Activated CD8-positive, alpha-beta memory T cell treated with anti-CD3 and anti-CD28 coated beads for 1 hour (primary cell): ENCODE measurements at places on chromosomes 3 and 15.

DNA sequence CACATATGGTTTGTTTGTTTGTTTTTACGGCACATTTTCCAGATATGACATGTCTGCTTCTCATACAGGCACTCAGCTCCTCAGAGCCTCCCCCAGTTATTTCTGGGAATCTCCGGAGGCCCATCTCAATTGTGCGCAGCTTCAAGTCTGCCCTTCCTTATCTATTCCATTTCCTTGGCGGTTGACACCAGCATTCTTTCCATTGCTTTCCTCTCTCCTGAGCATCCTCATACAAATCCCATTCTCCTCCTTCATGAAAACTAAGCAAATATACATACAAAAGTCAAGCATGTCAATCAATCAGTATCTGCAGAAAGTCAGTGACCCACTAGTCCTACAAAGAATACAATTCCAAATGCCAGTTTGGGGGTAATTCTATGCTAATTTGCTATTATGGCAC, 166.7 kb downstream of the SQOR start:
- DNase-seq, result no peak

GRCh38 chr3:171620825-171621434, 160.7 kb upstream of the TNIK start:
- DNase-seq, result no peak

DNA sequence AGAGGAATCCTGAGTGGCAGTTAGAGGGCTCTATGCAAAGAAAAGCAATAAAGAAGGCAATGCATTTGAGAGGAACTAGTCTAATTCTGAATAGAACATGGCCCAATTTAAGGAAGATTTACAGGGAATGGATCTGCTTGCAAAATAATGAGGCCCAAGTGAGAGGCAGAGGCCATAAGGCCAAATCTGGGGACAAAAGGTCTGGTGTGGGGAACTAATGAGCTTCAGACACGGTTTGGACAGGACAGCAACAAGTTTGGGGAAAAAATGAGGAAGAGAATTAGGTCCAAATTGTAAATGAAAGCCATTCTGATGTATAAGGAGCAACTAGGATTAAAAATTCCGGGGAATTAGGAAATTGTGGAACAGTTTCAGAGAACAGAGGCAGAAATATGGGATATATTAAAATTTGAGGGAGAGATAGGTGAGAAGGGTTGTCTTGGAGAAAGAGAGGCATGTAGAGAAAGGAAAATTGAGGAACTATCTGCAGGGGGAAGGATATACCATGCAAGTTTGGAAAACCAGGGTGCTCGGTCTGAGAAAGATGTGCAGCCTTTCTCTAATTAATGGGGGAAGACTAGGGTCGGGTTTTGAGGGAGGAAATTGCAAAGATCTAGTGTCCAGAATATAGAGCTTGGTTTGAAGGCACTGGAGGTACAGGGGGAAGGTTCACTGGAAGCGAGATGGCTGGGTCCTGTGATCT, 73.8 kb downstream of the RBPMS2 start:
- DNase-seq, result no peak

DNA sequence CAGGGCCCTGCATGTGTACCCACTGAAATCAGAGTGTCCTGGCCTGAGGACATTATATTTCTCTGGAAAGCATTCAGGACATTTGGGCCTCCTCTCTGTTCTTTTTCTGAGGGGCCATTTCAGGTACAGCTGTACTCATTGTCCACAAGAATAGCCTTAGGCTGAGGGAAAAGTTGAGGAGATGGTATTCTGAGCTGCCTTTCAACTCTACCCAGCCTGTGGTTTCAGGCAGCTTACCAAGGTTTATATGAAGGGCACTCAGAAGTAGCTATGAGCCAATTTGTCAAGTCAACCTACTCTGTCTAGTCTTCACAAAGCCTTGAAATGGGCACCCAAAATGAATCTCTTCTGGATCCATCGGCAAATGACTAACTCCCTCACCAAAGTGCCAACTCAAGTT, 9.4 kb downstream of the ATP13A4 start:
- no peak for DNase-seq

- DNase-seq, result no peak
These were observed 219.7 kb upstream of the NAALADL2 start for GRCh38 chr3:174639406-174639805.
